ENCODE measurements at places on chromosomes 7 and 10. TPM values are rescaled to one million over a fixed set of nuclear protein-coding genes. Genes with fewer than 3 reads are reported as not detected.

The GHRHR gene
- not detected for total RNA-seq

The PRR15 gene
- 4.0 TPM for total RNA-seq

The MMD2 gene
- total RNA-seq, result not detected

The FBXL13 gene
- total RNA-seq, result 0.30 TPM

The TSPAN14 gene
- 140 TPM for total RNA-seq

The PLAC9 gene
- total RNA-seq, result not detected

The CALCR gene
- total RNA-seq, result not detected

The CACNB2 gene
- total RNA-seq, result not detected

The CYP3A4 gene
- not detected for total RNA-seq

The GDF2 gene
- not detected for total RNA-seq

The DPP6 gene
- total RNA-seq, result not detected

The CCZ1B gene
- total RNA-seq, result 21.2 TPM

The LRGUK gene
- total RNA-seq, result 0.39 TPM

The PTEN gene
- 58.7 TPM for total RNA-seq

The CFAP58 gene
- 0.08 TPM for total RNA-seq

The UNCX gene
- not detected for total RNA-seq

The BBS9 gene
- total RNA-seq, result 3.0 TPM

The NAT16 gene
- total RNA-seq, result 0.12 TPM

The CAMK1D gene
- 7.8 TPM for total RNA-seq

The MRM2 gene
- 53.6 TPM for total RNA-seq

The BTBD16 gene
- 0.46 TPM for total RNA-seq

The REPIN1 gene
- total RNA-seq, result 76.5 TPM

The SLC39A12 gene
- total RNA-seq, result not detected

The CFAP69 gene
- 1.7 TPM for total RNA-seq

The SAMD9L gene
- total RNA-seq, result 0.49 TPM

The ASAH2B gene
- total RNA-seq, result 4.3 TPM

The HOXA2 gene
- total RNA-seq, result 0.81 TPM

The CEP55 gene
- 53.3 TPM for total RNA-seq

The PNLIPRP2 gene
- total RNA-seq, result not detected

The CLRN3 gene
- total RNA-seq, result not detected

The ANAPC16 gene
- 60.5 TPM for total RNA-seq

The DYDC1 gene
- not detected for total RNA-seq

The PIK3CG gene
- total RNA-seq, result not detected

The OPN4 gene
- total RNA-seq, result not detected

The SRRM3 gene
- total RNA-seq, result 12.6 TPM

The TEX47 gene
- not detected for total RNA-seq

The OR13A1 gene
- 0.05 TPM for total RNA-seq

The NFE2L3 gene
- 8.1 TPM for total RNA-seq

The SFMBT2 gene
- total RNA-seq, result 9.7 TPM

The PHYHIPL gene
- 0.16 TPM for total RNA-seq

The GPR26 gene
- not detected for total RNA-seq

The RARRES2 gene
- total RNA-seq, result not detected

The NEUROD6 gene
- not detected for total RNA-seq

The PLXDC2 gene
- total RNA-seq, result 0.05 TPM

The NXPH1 gene
- not detected for total RNA-seq

The HTR5A gene
- total RNA-seq, result not detected

The EPO gene
- not detected for total RNA-seq

The CHN2 gene
- total RNA-seq, result 0.38 TPM

The LRMDA gene
- total RNA-seq, result 4.4 TPM

The UBTD1 gene
- total RNA-seq, result 20.3 TPM

The FEZF1 gene
- not detected for total RNA-seq

The RPEL1 gene
- total RNA-seq, result not detected

The FGL2 gene
- total RNA-seq, result not detected

The PCLO gene
- 0.98 TPM for total RNA-seq

The CHAT gene
- total RNA-seq, result not detected

The SLC35G1 gene
- 9.1 TPM for total RNA-seq

The NPSR1 gene
- total RNA-seq, result not detected
